ENCODE measurements at places on chromosomes 3 and 15.

GRCh38 chr3:5136919-5137429 lies 14.9 kb downstream of the ARL8B start:
- DNase-seq, result no peak

DNA sequence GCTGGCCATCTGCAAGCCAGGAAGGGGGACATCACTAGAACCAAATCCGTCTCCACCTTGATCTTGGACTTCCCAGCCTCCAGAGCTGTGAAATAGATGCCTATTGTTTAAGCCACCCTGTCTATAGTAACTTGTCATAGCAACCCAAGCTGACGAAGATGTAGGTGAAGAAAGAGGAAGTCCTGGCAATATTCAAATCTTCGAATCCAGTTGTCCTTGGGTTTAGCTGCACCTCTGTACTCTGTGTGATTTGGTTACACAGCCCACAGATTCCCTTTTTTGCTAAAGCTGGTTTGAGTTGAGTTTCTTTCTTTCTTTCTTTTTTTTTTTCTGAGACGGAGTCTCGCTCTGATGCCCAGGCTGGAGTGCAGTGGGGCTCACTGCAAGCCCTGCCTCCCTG lies 68.0 kb upstream of the XCR1 start:
- no peak for DNase-seq

GRCh38 chr3:129829640-129830039 lies 63.9 kb downstream of the TMCC1 start:
- peak; percentile 36 for DNase-seq

DNA sequence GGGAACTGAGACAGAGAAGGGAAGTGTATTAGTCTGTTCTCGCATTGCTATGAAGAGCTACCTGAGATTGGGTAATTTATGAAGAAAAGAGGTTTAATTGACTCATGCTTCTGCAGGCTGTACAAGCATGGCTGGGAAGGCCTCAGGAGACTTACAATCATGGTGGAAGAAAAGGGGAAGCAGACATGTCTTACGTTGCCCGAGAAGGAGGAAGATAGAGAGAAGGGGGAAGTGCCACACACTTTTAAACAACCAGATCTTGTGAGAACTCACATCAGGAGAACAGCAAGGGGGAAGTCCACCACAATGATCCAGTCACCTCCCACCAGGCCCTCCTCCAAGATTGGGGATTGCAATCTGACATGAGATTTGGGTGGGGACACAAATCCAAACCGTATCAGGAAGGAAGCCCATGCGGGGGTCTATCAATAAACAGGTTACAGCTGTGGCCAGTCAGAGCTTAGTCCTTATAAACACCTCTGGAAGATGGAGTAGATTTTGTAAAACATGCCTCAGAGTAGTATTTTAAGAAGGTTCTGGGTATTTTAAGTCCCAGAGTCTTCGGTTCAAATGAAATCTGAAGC lies 153.9 kb downstream of the GHSR start:
- no peak for DNase-seq

DNA sequence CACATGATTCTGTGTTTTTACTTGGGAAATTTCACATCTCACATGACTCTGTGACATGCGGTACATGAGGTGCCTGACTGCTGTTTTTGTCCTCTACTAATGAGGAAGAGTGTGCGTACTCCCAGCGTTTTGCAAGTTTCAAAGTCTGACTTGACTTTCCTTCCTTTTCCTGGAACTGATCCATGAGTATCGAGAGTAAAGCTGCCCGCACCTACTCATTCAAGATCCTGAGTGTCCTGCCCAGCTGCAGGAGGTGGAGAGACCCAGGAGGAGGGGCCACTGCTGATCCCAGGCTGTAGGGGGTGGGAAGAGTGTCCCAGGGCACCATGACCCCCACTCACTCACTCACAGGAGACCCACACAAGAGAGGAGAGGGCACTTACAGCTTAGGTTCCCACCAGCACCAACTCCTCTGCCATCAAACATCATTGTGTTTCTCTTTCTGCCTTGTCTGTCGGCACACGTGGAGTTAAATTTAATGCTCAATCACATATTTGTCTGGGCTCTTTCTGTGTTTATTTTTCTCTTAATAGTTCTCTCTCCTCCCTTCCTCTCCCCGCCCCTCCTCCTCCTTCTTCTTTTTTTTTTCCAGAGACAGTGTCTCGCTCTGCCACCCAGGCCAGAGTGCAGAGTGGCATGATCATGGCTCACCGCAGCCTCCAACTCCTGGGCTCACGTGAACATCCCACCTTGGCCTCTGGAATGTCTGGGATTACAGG lies 1.4 kb downstream of the CCR5AS start:
- DNase-seq, result no peak

DNA sequence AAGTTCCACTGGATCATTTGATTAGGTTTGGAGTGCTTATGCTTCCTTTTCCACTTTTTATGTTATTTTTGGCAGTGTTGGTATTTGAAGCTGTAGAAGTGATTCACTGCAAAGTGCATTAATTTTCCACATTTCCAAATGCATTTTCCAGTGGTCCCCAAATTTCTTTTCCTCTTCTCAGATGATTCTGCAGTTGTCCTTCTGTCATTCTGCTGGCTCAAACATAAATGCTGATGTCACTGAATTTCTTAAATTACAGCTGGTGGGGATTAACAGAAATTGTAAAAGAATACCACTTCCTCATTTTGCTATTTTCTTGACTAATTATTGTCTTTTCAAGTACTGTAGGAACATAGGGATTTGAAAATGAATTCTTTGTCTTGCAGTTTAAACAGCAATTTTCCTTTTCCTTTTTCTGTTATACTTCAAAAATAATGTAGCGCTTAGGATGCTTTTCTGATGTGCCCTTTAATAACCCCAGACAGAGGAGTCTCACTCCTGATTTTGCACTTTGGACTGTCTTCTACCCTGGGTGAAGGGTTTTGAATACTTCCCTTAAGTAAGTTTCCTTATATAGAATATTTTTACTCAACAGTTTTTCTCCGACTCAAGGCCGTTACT lies 25.0 kb downstream of the MITF start:
- DNase-seq, result no peak

DNA sequence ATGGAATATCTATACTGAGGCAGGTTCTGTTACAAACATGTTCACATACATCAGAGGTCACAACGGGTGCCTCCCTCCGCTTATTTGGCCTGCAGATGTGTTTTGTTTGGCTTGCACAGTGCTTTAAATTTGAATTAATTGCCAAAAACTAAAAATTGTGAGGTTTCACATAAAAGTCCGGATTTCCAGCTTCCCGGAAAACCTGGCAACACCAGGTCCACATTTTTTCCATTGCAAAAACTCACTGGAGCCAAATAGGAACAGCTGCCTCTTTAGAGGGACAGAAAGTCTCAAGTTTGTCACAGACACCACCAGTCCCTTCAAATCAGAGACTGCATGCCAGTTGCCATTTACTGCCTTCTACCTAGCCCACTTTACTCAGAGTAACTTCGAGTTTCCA lies 205.9 kb upstream of the MDFIC2 start:
- no peak for DNase-seq

GRCh38 chr3:100183608-100184125 lies 69.4 kb upstream of the FILIP1L start:
- DNase-seq, result no peak

GRCh38 chr3:60081381-60082095 lies 1031.7 kb upstream of the CFAP20DC start:
- no peak for DNase-seq

DNA sequence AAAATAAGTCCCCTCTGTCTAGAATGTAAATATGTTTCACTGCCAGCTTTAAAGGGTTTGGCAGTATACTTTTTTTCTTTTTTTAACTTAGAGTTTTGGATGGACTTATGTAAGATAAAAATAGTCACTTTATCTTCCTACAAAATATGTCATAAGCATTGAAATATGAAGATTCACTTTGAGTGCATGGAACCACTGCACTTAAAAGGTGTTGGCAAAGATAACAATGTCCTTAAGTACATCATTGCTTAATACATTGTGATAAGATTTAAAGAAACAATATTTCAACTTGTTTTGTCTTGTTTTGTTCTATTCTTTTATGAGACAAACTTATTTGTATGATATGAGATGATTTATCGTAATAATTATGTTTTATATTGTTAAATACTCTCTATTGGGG lies 66.3 kb upstream of the NAALADL2 start:
- no peak for DNase-seq

- no peak for DNase-seq
Measured at GRCh38 chr3:187946981-187947380, 201.7 kb upstream of the BCL6 start.

- no peak for DNase-seq
Measured at GRCh38 chr15:92922418-92923002, 22.4 kb downstream of the CHD2 start.

- peak; percentile 58 for DNase-seq
Measured at GRCh38 chr3:63095-63765, 133.3 kb upstream of the CHL1 start.

DNA sequence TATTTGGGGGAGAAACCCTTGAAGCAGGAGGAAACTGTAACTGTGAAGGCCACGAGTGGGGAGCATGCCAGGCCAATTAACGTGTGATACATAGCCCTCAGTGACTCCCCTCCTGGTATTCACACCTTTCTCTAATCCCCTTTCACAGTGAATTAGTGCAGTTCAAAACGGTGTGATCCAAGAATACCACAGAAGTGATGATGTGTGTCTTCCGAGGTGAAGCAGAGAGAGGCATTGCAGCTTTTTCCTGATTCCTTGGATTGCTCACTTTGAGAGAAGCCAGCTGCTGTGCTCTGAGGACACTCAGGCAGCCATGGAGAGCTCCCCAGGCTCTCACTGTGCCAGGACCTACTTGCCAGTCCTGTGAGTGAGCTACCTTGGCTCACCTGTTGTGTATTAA lies 17.3 kb downstream of the NIPA2 start:
- no peak for DNase-seq

DNA sequence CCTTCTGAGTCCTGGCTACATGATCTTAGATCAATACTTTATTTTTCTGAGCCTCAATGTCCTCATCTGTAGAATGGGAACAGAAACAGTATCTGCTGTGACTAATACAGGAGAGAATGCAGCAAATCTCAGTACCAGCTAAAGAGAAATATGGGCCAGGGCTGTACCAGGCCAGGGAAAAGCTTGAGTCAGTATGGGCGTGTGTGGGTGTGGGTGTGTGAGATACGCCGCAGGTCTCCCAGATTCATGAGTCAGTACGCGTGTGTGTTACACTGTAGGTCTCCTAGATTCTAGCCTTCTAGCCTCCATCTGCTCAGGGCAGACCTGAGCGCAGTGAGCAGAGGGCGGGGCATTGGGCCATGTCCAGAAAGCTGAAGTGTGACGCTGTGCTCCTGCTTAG lies 15.2 kb downstream of the GNAI2 start:
- DNase-seq, result no peak

DNA sequence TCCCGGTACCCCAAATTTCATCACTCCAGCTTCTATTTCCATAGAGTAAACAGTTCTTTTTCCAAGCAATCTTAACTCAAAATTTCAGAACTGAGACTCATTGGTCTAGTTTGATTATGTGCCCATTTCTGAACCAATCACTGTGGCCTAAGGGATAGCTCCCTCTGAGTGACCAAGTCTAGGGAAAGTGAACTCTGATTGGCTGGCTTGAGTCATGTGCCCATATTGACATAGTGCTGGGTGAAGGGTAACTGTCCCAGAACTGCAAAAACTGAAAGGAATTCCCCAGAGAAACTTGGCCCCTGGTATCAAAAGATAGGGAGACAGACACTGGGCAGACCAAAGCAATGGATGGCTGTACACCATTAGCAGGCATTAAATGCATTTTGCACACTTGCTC lies 171.2 kb upstream of the WNT5A start:
- no peak for DNase-seq

GRCh38 chr3:162774613-162775100 lies 1278.0 kb downstream of the OTOL1 start:
- DNase-seq, result no peak

DNA sequence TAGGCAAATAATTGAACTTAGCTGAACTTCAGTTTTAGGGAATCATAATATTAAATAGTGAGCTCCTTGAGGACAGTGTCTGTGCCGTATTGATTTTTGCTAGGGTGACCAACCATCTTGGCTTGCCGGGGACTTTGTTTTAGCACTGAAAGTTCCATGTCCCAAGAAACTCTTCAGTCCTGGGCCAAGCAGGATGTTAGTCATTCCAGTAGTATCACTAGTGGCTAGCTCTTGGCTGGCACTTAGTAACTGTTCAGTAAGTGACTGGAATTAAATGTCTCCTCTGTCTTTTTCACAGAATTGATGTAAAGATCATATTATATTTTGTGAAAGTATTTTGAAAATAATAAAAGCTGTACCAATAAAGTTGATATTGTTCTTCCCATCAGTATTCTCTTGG lies 42.3 kb downstream of the RSRC1 start:
- DNase-seq, result no peak

- no peak for DNase-seq
Measured at GRCh38 chr15:85976986-85977385, 102.7 kb upstream of the AGBL1 start.

DNA sequence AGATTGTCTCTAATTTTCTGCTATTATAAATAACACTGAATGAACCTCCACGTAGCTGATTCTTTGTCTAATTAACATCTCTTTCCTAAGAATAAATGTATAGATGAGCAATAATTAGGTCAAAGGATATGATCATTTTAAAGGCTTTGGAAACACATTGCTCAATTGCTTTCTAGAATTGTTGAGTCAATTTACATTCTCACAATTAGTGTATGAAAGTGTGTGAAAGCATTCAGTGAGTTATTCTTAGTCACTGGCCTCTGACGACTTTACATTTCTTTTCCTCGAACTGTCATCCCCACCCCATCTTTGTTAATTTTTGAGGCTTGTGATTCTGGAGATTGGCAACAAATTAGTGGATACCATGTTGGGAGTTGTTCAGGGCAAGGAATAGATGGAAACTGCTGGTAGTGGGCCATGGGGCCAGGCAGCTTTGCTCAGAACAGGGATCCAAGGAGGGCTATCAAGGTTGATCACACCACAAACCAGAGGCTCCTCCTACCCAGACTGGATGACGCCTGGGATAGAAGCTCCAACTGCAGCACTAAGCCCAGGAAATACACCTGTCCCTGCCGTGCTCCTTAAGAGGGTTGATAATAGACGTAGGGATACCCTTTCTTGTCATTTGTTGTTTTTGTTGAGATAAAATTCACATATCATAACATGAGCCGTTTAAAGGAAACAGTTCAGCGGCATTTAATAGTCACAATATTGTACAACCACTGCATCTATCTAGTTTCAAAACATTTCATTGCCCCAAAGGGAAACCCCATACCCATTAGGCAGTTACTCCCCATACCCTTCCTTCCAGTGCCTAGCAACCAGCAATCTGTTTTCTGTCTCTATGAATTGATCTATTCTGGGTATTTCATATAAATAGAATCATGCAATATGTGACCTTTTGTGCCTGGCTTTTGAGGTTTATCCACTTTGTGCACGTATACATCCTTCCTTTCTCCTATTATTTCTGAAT lies 27.9 kb downstream of the EIF1B start:
- DNase-seq, result no peak

- DNase-seq, result no peak
Measured at GRCh38 chr3:8938021-8938420, 25.3 kb downstream of the RAD18 start.

- DNase-seq, result no peak
Measured at GRCh38 chr3:189172668-189173419, 1.1 kb downstream of the TPRG1 start.

- DNase-seq, result no peak
Measured at GRCh38 chr15:75721480-75721922, 8.9 kb upstream of the CSPG4 start.

- DNase-seq, result no peak
Measured at GRCh38 chr3:158725348-158726011, 6.8 kb downstream of the RARRES1 start.

GRCh38 chr3:172700936-172701455 lies 9.9 kb downstream of the NCEH1 start:
- no peak for DNase-seq

Measured in NCI-H345 (cell line).